ENCODE measurements at places on chromosomes 11 and 22.

- DNase-seq: no peak
Measured at GRCh38 chr11:65338676-65339075, 5.0 kb downstream of the DPF2 start.

GRCh38 chr11:73152861-73153483 lies 10.9 kb upstream of the FCHSD2 start:
- no peak for DNase-seq

GRCh38 chr11:22984045-22984444 lies 123.8 kb upstream of the CCDC179 start:
- no peak for DNase-seq

GRCh38 chr11:117180661-117181585 lies 2.4 kb downstream of the SIDT2 start:
- DNase-seq: no peak
